Midbrain (tissue), 1 donor: ENCODE measurements at places on chromosomes 7 and 10.
A peak's percentile ranks its signal among the peaks of the same experiment; 100 is the strongest.

DNA sequence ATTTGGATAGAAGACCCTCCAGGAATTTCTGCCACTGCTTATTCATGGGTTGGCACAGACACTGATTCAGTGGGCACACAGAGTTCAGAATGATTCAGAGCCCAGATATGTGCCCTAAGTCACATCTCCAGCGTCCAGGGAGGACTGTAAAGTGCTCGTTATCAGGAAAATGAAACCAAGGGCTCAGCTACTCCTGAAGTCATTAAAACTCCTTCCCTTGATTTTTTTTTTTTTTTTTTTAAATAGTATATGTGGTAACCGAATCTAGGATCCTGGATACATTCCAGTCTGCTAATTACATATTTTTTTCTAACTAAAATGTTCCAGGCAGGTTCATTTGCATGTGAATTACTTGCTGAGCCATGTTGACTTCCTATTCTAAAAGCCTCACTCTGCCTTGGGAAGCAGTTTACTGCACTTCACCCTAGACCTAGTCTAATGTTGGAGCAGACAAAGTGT lies 34.7 kb downstream of the MET start:
- no peak for DNase-seq

GRCh38 chr7:116788572-116789197 lies 73.7 kb upstream of the CAPZA2 start:
- DNase-seq = no peak

DNA sequence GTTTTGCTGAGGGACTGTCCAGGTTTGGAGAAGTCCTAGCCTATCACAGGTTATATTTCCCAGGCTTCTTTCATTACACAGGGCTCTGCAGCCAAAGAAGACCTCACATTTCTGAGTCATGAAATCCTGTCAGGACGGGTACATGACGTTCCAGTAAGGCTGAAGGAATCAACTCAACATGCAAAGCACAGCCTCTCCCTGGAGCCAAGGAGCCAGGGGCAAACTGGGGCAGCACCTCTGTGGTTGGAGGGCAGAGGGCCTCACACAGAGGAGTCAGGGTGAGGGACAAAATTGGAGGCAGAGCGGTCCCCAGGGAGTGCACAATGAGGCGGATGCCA lies 116.3 kb upstream of the GDF10 start:
- DNase-seq = no peak

GRCh38 chr7:74094224-74095101 lies 10.9 kb downstream of the LIMK1 start:
- peak; percentile 7 for DNase-seq

DNA sequence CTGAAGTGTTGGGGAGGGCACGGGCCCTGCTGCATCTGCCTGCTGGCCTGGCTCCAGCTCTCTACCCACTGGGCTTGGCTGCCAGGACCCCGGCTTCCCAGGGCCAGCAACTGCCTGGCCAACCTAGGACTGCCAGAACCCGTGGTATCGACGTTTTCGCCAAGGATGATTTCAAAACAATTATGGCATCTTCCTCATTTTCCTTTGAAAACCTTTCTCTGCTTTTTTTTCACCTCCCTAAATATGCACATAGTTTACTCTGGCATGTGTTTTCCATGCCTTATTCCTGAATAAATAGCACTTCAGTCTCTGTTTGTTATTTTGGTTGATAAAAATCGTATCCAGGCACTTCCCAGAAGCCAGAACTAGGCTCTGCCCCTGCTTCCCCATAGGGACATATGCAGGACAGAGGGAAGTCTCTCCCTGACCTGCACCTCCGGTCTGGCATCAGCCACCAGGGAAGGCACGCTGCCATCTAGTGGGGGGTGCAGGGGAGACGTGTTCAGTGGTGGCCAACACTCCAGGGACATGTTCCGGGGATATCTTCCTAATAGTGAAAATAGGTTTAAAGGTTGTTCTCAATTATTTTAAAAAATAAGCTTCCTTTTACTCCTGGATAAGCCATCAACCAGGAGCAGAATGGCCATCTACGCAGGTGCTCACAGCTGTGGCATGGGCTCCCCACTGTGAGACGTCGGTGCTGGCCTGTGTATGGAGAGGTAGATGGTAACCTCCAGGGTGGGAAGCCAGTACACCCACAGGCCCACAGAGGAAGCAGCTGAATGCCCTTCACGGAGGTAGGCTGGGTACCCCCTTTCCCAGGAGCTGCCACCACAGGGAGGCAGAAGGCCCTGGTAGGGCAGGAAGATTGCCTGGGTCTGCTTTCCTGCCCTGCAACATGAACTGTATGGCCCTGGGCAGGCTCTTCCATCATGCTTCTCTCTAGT lies 30.7 kb upstream of the ANTXRL start:
- DNase-seq = peak; percentile 43

DNA sequence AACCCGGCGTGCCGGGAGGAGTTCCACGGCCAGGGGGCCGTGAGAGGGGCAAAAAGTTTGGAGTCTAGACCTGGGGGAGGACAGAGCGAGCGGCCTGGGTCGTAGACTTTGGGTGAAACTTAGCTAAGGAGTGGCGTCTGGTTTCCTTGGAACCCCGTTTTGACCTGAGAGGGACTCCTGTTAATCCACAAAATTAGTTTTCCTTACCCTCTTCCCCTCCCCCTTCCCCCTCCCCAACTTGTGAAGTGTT lies 574 bp downstream of the MARCHF5 start:
- no peak for DNase-seq

DNA sequence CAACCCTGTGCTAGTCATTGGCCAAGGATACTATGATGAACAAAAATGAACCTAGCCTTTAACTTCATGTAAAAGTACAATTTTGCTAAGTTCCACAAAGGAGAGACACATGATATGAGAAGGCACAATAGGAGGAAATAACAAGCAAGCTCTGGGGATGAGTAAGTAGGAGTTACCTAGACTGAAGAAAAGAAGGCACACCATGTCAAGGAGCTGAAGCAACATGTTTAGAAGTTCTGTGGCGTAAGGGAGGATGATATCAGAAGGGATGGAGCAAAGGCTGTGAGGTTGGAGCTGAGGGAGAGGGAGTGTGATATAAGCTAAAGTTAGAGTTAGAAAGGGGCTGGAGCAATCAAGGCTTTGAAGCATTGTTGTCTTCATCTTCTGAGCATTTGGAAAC lies 25.6 kb downstream of the KIFBP start:
- DNase-seq = no peak

GRCh38 chr7:50653981-50654425 lies 88.8 kb upstream of the DDC start:
- peak; percentile 35 for DNase-seq

- no peak for DNase-seq
Measured at GRCh38 chr10:11341283-11341960, 270.0 kb downstream of the USP6NL start.

- no peak for DNase-seq
Measured at GRCh38 chr7:23787272-23787671, 77.3 kb downstream of the STK31 start.

DNA sequence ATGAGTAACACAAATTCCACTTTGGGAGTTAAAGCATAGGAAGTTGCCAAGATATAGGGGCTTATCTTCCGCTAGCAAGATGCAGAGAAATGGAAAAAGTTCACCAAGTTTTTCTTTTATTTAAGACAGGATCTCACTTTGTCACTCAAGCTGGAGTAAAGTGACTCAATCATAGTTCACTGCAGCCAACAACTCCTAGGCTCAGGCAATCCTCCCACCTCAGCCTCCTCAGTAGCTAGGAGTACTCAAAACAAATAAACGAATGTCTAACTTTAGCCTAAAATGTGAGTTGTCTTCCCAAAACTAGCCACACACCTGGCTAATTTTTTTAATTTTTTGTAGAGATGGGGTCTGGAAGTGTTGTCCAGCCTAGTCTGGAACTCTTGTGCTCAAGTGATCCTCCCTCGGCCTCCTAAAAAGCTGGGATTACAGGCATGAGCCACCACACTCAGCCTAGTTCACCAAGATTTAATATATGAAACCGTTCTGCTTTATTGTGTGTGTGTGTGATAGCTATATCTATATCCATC lies 9.9 kb downstream of the VIM start:
- DNase-seq = no peak

GRCh38 chr10:120963594-120964220 lies 112.5 kb downstream of the WDR11 start:
- DNase-seq = no peak

GRCh38 chr7:70006261-70006920 lies 408.1 kb downstream of the AUTS2 start:
- no peak for DNase-seq

GRCh38 chr7:25333296-25333928 lies 105.1 kb upstream of the NPVF start:
- no peak for DNase-seq

GRCh38 chr7:67842571-67842970 lies 845.9 kb downstream of the TYW1 start:
- DNase-seq = no peak

GRCh38 chr7:69654849-69655707 lies 56.8 kb downstream of the AUTS2 start:
- no peak for DNase-seq

DNA sequence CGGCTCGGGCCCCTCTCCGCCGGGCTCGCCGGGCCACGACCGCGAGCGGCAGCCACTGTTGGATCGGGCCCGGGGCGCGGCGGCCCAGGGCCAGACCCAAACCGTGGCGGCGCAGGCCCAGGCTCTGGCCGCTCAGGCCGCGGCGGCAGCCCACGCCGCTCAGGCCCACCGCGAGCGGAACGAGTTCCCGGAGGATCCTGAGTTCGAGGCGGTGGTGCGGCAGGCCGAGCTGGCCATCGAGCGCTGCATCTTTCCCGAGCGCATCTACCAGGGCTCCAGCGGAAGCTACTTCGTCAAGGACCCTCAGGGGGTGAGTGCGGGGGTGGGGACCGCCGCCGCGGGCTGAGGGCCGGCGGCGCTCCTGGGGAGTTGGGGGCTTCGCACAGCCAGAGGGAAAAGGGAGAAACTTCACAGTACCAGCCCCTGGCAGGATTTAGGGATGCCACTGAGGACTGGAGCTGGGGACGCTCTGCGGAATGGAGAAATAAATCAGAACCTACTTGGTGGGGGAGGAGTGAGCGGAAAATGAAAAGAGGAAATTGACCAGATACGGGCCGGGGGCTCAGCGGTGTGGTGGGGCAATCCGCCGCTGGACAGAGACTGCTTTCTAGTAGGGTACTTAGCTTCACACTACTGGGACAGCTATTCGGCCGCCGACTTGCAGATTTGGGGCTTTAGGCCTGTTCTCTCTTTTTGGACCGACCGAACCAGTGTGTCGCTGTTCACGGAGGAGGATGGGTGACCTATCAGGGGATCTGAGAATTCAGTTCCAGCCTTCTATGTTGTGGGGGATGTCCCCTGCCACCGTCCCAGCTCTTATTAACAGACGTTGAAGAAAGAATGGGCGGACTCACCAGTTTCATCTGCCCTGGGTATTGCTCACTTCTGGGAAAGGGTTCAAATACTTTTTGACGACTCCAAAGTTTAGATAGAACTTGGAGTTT lies 669 bp downstream of the PI4K2A start:
- DNase-seq = no peak

- no peak for DNase-seq
Measured at GRCh38 chr7:129750091-129750490, 138.6 kb downstream of the NRF1 start.

- DNase-seq = no peak
Measured at GRCh38 chr7:123579416-123579815, 21.8 kb upstream of the NDUFA5 start.

GRCh38 chr7:33062023-33062781 lies at the start of gene NT5C3A:
Gene NT5C3A, minus strand, starts transcription at chr7:33062776. Its CDS starts 71 bp downstream, at chr7:33062705.
- peak; percentile 52 for DNase-seq

- no peak for DNase-seq
Measured at GRCh38 chr7:30652132-30652531, 30.1 kb downstream of the CRHR2 start.

GRCh38 chr10:118868589-118868988 lies 113.8 kb upstream of the CACUL1 start:
- no peak for DNase-seq

DNA sequence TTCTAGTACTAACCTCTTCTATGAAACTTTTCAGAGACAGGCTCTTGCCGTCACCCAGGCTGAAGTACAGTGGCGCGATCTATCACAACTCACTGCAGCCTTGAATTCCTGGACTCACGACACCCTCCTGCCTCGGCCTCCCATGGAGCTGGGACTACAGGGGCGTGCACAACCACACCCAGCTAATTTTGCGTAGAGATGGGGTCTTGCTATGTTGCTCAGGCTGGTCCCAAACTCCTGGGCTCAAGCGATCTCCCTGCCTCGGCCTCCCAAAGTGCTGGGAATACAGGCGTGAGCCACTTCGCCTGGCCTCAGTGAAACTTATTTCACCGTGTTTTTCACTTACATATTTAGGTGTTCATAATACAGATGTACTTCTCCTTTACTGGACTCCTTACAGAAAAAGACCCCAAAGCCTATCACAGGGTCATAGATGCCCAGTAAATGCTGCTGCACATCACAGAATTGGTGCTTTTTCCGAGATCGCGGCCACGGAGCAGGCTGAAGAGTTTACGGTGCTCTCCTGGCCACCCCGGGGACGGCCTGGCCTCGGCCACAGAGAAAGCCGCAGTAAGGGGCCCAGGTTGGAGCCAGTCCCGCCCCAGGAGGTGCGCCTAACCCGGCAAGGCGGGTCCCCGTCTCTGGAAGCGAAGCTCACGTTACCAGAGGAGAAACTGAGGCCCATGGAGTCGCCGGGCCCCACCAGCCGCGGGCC lies 595 bp downstream of the TBL2 start:
- no peak for DNase-seq

DNA sequence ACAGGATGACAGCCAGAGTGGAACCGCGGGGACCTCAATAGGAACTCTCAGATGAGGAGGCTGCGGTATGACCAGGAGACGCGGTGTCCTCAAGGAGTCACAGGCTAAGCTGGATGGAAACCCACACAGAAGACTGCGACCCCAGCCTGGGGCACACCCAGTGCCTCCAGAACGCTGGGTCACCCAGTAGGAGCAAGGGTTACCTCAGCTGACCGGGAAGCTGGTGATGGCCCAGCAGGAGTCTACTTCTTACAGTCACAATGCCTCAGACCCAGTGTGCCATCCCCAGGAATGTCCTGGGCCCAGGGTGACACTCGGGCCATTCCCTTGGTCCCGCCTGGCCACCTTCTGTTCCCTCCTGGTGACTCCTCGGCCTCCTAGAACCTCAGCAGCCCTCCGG lies 29.9 kb downstream of the CNPY1 start:
- DNase-seq = no peak

DNA sequence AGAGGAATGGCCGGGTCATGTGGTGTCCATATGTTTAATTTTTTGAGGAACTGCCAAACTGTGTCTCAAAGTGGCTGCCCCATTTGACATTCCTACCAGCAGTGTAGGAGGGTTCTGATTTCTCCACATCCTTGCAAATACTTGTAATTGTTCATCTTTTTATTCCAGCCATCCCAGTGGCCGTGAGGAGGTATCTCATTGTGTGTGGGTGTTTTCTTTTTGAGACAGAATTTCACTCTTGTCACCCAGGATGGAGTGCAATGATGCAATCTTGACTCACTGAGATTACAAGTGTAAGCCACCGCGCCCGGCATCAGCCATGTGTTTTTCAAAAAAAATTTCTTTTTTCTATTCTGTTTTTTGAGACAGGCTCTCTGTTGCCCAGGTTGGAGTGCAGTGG lies 38.7 kb upstream of the DLG5 start:
- DNase-seq = no peak

GRCh38 chr10:69902835-69903535 lies 101.3 kb downstream of the COL13A1 start:
- DNase-seq = no peak
